ENCODE measurements at places on chromosomes 5 and 9.

DNA sequence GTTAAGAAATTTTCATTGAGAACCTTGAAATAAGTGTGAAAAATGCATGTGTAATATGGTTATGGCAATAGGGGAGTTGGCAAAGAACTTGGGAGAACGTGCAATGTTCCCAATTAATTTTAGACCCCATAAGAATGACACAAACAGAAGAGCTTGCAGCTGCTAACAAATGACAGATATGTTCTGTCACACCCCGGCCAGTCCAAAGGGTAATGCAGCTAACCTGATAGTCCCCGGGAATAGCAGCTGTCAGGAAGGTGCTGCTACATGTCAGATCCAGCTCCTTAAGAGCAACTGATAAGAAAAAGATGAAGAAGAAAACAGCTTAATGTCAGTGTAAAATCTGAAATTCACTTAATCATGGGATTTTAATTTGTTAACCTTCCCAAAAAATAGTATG is 30.4 kb downstream of the SEMA5A start:
- DNase-seq: no peak

- no peak for DNase-seq
Observed at GRCh38 chr5:138252944-138253343, 21.5 kb downstream of the GFRA3 start.

DNA sequence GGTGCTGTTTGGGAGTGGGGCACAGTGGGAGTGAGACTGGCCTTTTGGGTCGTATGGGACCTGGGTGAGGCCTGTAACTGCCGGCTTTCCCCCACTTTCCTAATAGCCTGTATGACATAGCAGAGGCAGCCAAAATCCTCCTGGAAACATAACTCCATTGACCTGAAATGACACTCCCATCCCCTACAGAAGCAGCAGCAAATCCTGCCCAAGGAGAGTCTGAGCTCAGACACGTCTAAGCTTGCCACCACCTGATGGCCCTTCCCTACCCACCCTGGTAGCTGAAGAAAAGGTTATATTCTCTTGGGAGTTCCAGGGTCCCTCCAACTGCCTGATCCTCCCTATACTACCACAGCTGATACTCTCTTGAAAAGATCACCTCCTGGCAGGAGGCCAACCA is 179.8 kb upstream of the ARRDC3 start:
- no peak for DNase-seq

DNA sequence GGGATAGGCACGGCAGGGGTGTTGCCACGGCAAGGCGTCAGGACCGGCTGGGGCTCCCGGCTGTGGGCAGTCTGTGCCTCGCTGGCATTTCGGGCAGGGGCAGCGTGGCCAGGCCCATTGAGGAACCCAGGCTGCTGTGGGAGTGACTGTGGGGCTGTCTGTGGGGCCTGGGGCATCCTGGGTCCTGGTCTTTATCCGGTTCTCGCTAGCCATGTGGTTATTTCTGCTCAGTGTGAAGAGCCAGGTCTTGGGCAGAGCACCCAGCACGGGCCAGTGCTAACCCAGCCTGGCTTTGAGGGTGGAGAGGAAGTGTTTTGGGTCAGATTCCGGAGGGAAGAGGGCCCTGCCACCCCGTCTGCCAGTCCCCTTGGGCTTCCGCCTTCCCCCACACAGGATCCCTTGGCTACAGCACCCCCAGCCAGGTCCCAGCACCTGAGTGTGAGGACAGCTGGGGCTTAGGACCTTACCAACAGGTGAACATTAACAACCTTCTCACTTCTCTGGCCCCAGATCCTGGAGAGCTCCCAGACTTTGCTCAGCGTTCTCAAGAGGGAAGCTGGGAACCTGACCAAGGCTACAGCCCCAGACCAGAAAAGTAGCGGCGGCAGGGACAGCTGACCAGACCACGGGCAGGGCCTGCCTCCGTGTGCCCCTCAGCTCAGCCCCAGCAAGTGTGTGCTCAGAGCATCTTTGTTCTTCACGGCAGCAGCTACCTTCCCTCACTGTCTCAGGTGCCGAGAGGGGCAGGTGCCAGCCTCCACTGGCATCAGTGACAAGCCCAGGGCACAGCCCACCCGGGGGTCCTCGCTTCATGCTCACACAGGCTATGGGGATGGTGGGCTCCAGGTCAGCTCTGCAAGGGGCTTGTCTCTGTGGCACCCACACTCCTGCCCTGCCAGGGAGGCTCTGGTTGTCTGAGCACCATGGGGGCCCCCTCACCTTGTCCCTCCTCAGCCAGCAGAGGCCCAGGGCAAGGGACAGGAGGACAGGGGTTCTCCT is 1.1 kb downstream of the SSNA1 start:
- no peak for DNase-seq

DNA sequence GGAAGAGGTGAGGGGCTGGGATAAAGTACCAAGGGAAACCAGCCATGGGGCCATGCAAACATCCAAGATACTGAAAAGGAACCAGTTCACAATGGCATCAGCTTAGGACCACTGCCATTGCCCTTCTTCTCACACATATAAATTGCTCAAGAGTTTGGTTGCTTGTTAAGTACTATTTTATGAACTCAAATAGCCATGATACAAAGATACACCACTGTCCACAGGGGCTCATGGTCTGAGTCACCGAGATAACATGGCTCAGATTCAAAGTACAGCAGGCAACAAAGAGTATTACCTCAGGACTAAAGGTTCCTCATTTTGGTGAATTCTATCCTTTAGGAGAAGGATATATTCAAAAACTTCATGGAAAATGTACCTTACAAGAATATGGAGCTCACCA is 55.6 kb downstream of the FANCC start:
- no peak for DNase-seq

- no peak for DNase-seq
Observed at GRCh38 chr5:27020973-27021372, 17.4 kb downstream of the CDH9 start.

DNA sequence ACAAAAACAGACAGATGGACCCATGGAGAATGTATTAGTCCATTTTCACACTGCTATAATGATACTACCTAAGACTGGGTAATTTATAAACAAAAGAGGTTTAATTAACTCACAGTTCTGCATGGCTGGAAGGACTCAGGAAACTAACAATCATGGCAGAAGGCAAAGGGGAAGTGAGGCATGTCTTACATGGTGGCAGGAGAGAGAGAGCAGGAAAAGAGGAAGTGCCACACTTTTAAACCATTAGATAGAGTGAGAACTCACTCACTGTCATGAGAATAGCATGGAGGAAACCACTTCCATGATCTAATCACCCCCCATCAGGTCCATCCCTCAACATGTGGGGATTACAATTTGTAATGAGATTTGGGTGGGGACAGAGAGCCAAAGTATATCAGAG is 808.9 kb downstream of the CDH12 start:
- DNase-seq: no peak

- DNase-seq: no peak
Observed at GRCh38 chr5:93572608-93573353, 8.2 kb downstream of the NR2F1-AS1 start.

DNA sequence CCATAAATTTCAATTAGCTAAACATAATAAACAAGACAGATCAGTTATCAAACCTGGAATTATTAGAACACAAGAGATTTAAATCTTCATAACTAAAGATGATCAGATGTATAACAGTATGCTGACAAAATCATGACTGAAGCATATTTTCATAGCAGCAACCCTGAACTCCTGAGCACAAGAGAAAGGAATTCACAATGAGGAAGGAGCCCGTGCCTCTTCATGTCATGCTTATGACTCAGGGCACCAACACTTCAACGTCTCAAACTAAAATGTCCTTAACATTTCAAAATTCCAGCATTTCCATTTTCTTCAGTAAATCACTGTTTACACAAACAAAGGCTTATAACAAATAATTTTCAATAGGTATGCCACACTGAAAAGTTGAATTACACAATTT is 6.7 kb downstream of the AP3B1 start:
- no peak for DNase-seq

GRCh38 chr5:139611703-139612584 is 36.2 kb upstream of the CXXC5 start:
- DNase-seq: no peak

DNA sequence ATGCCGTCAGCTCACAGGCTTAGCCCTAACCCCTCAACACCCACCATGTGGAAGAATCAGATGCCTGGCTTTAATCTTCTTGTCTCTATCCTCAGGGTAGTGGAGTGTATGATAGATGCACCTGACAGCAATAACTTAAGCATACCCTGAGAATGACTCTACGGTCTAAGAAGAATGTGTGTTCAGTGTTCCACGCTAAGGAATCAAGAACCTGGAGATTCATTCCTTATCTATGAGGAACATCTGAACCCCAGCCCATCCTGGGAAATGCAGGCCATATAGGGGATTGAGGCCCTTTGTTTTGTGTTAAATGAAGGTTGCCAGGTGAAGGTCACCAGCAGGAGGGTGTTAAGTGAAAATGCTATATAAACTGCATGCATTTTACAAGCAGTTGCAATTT is 63.0 kb downstream of the KLHL3 start:
- DNase-seq: no peak

DNA sequence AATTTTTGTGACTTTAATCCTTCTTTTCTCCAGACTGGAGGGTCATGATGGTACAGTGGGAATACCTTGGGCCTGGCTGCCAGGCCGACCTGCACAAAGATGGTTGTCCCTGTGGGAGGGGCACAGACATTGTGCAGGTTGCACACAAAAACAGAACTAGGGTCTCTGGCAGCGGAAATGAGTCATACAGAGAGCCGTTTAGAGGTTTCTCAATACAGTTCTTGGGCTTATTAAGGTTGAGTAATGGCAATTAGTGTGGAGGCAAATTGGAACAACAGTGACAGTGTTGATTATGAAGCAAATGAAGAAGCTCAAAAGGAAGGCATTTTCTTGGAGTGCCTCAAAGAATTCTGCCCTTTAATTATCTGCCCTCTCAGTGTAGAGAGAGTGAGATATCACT is 173.6 kb downstream of the TENT4A start:
- DNase-seq: no peak

- DNase-seq: no peak
Observed at GRCh38 chr9:114179516-114179915, 24.2 kb downstream of the COL27A1 start.

- DNase-seq: no peak
Observed at GRCh38 chr5:123610209-123610608, 98.2 kb downstream of the CSNK1G3 start.

DNA sequence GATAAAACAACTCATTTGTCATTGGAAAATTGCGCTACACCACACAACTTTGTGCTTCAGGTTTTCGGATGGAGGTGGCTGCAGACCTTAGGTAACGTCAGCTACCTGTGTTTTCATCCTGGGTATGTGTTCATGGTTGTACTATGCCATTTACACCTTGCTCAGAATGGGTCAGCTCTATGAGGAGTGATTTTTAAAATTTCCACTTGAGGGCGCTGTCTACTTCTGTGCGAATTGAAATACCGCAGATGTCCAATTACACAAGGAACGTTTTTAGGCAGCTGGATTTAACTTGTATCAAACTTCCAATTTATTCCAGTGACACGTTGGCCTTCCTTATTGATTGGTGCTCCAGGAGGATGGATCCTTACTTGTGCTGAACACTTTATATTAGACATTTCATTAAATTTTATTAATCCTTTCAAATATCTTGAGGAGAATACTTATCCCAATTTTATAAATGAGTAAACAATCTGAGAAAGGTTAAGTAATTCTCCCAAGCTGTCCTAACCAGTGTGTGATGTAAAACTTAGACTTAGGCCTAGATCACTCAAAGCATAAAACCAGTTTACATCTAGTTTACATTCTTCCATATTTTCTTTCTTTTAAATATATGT is 23.4 kb downstream of the DMRTA1 start:
- DNase-seq: no peak

- no peak for DNase-seq
Observed at GRCh38 chr9:113988385-113989016, 89.6 kb downstream of the AMBP start.

GRCh38 chr9:26142201-26142600 is 464.0 kb upstream of the TUSC1 start:
- DNase-seq: no peak

DNA sequence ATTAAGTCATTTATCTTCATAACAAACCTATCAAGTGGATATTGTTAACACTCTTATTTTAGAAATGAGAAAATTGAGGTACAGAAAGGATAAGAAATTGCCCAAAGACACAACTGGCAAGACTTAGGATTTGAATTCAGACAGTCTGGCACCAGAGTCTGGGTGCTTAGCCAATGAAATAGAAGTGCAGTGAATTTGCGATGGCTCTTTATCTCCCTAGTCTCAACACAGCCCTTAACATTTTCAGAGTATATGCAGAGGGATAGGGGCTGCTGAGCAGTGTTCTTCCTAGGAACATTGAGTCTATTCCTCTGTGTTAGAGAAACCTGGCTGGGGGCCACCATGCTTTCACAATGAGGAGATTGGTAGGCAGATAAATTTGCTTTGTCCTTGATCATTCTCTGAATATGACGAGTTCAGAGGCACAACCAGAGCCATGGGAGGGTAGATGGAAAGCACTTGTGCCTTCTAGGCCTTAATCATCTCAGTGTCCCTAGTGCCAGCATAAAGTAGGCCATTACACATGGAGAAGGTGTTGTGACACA is 6.1 kb upstream of the FSD1L start:
- no peak for DNase-seq

GRCh38 chr9:85215961-85216360 is 525.8 kb downstream of the AGTPBP1 start:
- no peak for DNase-seq

- DNase-seq: no peak
Observed at GRCh38 chr5:35919191-35919590, 19.2 kb downstream of the CAPSL start.

- DNase-seq: no peak
Observed at GRCh38 chr9:69433392-69433791, 108.4 kb downstream of the ENTREP1 start.

GRCh38 chr9:7676609-7677156 is 122.9 kb downstream of the DMAC1 start:
- no peak for DNase-seq

DNA sequence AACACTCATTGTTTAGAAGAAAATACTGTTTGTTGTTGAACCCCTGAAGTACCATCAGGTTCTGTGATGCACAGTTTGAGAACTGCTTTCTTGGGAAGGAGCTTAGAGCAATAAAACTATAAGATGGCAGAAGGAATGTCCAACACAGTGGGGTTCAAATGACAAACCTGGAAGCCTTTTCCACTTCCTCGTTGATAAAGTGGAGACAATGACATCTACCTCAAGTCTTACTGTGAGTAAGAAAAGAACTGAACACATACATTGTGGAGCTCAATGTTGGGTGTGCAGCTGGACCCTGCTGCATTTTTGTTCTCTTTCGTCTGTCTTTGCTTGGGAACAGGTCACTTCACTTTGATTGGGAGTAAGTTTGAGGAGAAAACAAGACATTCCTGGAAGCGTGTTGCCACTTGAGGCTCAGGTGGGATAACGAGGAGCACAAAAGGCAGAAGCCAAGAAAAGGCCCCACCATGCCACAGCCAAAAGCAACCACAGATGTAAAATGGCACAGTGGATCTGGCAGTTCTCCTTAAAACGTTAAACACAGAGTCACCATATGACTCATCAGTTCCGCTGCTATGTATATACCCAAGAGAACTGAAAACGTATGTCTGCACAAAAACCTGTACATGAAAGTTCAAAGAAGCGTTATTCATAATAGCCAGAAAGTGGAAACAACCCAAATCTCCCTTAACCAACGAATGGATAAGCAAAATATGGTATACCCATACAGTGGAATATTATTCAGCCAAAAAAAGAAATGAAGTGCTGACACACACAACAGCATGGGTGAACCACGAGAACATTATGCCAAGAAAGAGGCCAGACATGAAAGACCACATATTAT is 42.9 kb upstream of the SUB1 start:
- peak; percentile 32 for DNase-seq

- no peak for DNase-seq
Observed at GRCh38 chr5:66891184-66891925, 295.2 kb downstream of the MAST4 start.

GRCh38 chr5:143041-143440 is 48.3 kb upstream of the LRRC14B start:
- no peak for DNase-seq
